Neural progenitor cell (in vitro differentiated cells): ENCODE measurements at places on chromosomes 2 and 18. TPM values are rescaled to one million over a fixed set of nuclear protein-coding genes. Genes with fewer than 3 reads are reported as not detected.

The CCDC121 gene
- 5.1 and 9.2 TPM in 2 replicates for total RNA-seq

The ACADL gene
- 0.09 TPM in 1 of 2 replicates, not detected in the other for total RNA-seq

The PTPRN gene
- 0.60 and 4.2 TPM in 2 replicates for total RNA-seq

The CD302 gene
- 0.40 and 1.1 TPM in 2 replicates for total RNA-seq

The DSG2 gene
- 50.5 and 65.6 TPM in 2 replicates for total RNA-seq

The HMSD gene
- 0.19 and 0.88 TPM in 2 replicates for total RNA-seq

The SCTR gene
- not detected in 2 replicates for total RNA-seq

The RAB31 gene
- 4.6 and 5.0 TPM in 2 replicates for total RNA-seq

The CPLX4 gene
- total RNA-seq = 0.12 and 2.2 TPM in 2 replicates

The LAMA1 gene
- total RNA-seq = 80.3 and 95.4 TPM in 2 replicates

The NAT8 gene
- not detected in 2 replicates for total RNA-seq

DNA sequence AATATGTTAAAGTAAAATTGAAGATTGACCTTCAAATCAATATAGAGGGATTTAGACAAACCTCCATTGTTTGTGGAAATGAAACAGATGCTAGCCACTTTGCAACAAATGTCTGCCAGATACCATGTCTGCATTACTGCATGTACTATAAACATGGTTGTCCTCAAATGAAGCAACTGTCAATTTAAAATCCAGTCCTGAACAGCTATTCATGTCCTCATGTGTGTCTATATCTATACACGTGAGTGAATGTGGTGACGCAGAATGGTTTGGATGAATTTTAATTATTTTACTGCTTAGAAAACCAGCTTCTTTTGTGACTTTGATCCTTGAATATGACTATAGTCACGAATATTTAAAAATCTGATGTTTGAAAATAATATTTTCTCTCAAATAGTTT is 71.5 kb downstream of the NYAP2 start:
- H3K27ac ChIP-seq = no peak overlapping the region
- peaks cover 7% of the 10 kb centered on the region for H3K4me1 ChIP-seq
- no peak overlapping the region for H3K4me3 ChIP-seq
- H3K27me3 ChIP-seq = no peaks in the 10 kb centered on the region
- H3K36me3 ChIP-seq = no peaks in the 10 kb centered on the region

DNA sequence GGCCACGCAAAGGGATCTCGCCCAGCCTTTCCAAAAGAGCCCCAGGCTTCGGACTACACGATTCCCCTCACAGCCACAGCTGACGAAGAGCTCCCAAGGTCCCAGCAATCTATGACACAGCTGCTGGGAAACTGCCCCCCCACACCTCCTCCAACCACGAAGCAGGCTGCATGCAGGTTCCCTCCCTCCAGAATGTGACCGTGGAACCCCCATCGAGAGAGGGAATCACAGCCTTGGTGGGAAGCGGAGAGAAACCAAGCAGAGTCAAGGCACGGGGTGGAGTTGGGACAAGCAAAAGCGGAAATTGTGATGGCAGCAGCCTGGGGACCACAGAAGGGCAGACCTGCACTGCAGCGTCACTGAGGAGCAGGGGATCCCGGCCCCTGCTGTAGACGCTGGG is 50.3 kb downstream of the KCNF1 start:
- no peaks in the 10 kb centered on the region for H3K36me3 ChIP-seq
- H3K4me3 ChIP-seq = no peak overlapping the region
- peaks cover 6% of the 10 kb centered on the region for H3K4me1 ChIP-seq
- no peak overlapping the region for H3K27ac ChIP-seq
- DNase-seq = no peak
- H3K27me3 ChIP-seq = no peaks in the 10 kb centered on the region

DNA sequence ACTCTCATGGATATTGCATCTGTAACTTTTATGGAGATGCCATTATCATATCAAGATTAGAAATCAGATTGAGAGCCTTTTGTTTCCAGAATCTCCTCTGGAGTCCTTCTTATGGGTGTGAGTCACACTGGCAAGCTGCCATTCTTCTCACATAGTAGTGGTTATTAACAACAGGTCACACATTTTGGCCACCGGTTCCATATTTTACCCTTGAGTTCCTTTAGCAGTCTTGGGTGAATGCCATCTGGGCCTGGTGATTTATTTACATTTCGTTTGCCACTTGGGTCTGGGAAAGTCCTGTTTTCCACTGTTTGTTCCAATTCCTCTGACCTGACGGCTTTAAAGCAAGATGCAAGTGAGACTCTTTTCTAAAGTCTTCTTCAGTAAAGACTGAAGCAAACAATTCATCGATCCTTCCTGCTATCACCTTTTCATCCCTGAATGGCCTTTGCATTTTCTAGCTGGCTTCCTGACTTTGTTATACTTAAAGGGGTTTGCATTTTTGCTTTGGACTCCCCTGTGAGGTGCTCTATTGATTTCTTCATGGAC is 80.5 kb upstream of the CAVIN2 start:
- no peaks in the 10 kb centered on the region for H3K27me3 ChIP-seq
- peak; percentile 27 for DNase-seq
- peaks cover 20% of the 10 kb centered on the region for H3K4me1 ChIP-seq
- H3K4me3 ChIP-seq = peak overlapping the region; percentile 21

DNA sequence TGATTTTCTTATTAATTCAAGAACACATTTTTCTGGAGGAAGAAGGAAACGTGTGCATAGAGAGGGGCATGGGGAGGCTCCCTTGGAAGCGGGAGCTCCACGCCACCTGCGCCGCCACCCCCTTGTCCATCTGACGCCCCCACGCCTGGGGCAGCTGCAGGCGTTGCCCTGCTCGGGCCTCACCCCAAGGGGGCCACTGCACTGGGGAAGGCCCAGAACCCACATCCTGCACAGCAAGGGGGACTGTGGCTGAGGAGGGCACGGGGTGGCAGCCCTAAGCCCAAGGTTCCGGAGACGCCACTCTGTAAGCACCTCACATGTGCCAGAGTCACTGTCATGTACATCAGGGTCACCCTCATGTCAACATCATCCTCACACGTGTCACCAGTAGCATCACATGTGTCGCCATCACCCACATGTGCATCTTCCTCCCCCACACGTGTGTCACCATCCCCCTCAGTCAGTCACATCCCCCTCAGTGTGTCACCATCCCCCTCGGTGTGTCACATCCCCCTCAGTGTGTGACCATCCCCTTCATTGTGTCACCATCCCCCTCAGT is 486.7 kb upstream of the SALL3 start:
- DNase-seq = no peak
- H3K4me1 ChIP-seq = no peaks in the 10 kb centered on the region
- no peak overlapping the region for H3K4me3 ChIP-seq
- H3K36me3 ChIP-seq = peaks cover 5% of the 10 kb centered on the region
- H3K27me3 ChIP-seq = no peaks in the 10 kb centered on the region
- H3K27ac ChIP-seq = no peak overlapping the region

DNA sequence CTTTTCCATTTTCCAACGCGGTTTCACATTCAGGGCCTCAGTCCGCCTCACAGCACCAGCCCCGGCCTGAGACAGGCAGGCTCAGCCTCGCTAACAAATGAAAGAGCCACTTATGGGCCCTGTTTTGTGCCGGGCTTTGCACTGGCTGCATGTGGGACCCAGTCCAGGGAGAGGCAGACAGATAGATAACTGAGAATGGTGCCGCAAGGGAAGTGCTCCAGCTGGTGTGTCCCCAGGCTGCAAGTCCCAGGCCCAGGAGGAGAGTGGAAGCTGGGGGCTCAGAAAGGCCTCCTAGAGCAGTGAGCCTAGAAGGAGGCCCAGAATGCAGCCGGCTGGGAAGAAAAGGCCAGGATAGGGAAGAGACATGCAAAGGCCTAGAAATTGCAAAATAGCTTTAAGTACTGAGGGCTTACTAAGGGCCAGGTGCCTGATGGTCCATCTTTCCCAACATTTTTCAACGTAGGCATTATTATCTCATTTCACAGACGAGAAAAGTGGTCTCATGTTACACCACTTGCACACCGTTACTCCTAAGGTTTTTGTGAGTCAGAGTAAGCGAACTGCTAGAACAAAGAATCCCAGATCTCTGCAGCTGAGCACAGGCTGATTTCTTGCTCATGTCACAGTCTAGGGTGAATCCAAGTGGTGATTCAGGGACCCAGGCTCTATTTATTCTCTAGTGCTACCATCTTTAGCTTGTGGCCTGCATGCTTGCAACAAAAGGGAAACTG is 26.0 kb downstream of the ADRA2B start:
- peaks cover 17% of the 10 kb centered on the region for H3K4me1 ChIP-seq
- no peak overlapping the region for H3K4me3 ChIP-seq
- H3K27me3 ChIP-seq = no peaks in the 10 kb centered on the region
- DNase-seq = no peak

GRCh38 chr2:218799990-218800389 is 18.0 kb downstream of the CYP27A1 start:
- DNase-seq = peak; percentile 17
- no peaks in the 10 kb centered on the region for H3K36me3 ChIP-seq
- H3K27me3 ChIP-seq = no peaks in the 10 kb centered on the region
- no peak overlapping the region for H3K27ac ChIP-seq

- no peak overlapping the region for H3K27ac ChIP-seq
- H3K27me3 ChIP-seq = no peaks in the 10 kb centered on the region
- DNase-seq = no peak
- no peaks in the 10 kb centered on the region for H3K4me1 ChIP-seq
Observed at GRCh38 chr2:112869258-112869842, 32.8 kb upstream of the IL1B start.

DNA sequence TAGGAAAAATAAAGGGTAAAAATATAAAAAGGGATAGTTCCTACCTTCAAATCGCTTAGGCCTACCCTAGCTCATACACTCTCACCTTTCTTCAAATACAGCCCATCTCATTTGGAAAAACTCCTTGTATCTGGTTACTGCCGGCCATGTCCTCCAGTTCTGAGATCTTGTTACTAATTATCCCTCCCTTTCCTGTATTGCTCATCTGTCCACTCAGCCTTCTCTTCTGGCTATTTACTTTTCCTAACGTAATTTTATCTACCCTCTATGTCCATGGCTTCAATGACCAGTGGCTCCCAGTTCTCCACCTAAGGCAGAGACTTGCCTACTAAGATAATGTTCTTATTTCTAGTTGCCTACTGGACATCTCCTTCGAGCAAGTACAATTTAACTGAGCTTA is 342.9 kb upstream of the ACVR2A start:
- H3K27me3 ChIP-seq = no peaks in the 10 kb centered on the region
- H3K27ac ChIP-seq = no peak overlapping the region
- no peaks in the 10 kb centered on the region for H3K4me1 ChIP-seq
- no peak overlapping the region for H3K4me3 ChIP-seq
- DNase-seq = no peak
- no peaks in the 10 kb centered on the region for H3K36me3 ChIP-seq

- H3K27ac ChIP-seq = no peak overlapping the region
- H3K36me3 ChIP-seq = no peaks in the 10 kb centered on the region
- H3K27me3 ChIP-seq = no peaks in the 10 kb centered on the region
- peak; percentile 26 for DNase-seq
- H3K4me1 ChIP-seq = peaks cover 9% of the 10 kb centered on the region
Observed at GRCh38 chr2:117979911-117980701, 33.8 kb downstream of the CCDC93 start.

DNA sequence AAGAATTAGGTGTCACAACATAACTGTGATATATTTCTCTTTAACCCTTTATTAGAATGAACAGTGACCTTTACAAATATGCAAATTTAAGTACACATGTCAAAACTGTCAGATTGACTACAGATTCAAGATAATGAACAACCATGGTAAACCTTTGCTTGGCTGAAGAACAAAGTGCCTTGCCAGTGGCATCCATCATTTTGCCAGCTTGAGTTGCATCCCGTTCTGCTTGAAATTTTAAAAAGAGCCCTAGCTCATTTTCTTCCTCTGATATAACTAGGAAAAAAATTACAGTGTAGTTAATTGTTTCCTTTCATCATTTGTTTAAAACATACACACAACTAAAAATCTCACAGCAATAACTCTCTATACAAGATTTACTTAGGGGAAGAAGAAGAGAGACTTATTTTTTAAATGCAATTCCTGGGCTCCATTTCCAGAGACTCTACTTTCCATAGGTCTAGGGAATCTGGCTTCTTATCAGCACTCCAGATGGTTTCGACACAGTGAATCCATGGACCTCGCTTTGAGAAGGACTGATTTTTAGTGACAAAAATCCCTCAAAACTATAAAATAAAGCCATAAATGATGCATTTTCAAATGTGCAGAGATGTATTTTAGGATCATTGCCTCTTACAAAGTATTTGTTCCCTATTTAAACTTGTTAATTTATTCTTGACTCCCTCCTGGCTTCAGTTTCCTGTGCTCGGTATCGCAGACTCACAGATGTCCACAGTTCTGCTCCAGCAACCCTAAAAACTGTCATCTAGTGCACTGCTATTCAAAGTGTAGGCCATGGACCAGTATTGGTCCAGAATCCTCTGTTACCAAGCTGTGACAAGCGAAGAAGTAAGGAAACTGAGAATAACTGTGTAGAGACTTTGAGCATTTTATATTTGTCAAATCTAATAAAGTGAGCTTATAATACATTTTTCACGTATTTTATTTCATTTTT is 50.1 kb downstream of the ICA1L start:
- no peaks in the 10 kb centered on the region for H3K27me3 ChIP-seq
- H3K27ac ChIP-seq = no peak overlapping the region
- no peaks in the 10 kb centered on the region for H3K4me1 ChIP-seq
- no peak for DNase-seq
- H3K36me3 ChIP-seq = no peaks in the 10 kb centered on the region

GRCh38 chr2:195912079-195912478 is 156.6 kb downstream of the DNAH7 start:
- H3K27me3 ChIP-seq = no peaks in the 10 kb centered on the region
- H3K4me1 ChIP-seq = peaks cover 17% of the 10 kb centered on the region
- H3K4me3 ChIP-seq = no peak overlapping the region
- DNase-seq = no peak
- no peaks in the 10 kb centered on the region for H3K36me3 ChIP-seq

DNA sequence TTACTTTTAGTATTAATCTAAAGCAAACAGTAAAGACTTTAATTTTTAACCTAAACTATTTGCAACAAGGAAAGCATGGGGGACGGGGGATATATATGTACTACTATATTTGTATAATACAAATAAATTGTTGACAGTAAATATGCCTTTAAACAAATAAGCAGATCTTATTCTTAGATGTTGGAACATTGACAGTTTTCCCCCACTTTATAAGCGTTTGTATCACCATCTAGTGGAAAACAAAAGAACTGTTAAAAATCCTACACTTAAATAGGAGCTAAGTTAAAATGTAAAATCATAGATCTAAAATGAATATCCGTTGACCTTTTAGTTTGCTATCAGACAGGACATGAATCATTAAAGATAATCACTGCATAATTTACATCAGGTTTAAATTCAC is 50.0 kb downstream of the RBBP8 start:
- H3K36me3 ChIP-seq = peaks cover 6% of the 10 kb centered on the region
- H3K27ac ChIP-seq = no peak overlapping the region
- no peak overlapping the region for H3K4me3 ChIP-seq
- no peaks in the 10 kb centered on the region for H3K4me1 ChIP-seq

DNA sequence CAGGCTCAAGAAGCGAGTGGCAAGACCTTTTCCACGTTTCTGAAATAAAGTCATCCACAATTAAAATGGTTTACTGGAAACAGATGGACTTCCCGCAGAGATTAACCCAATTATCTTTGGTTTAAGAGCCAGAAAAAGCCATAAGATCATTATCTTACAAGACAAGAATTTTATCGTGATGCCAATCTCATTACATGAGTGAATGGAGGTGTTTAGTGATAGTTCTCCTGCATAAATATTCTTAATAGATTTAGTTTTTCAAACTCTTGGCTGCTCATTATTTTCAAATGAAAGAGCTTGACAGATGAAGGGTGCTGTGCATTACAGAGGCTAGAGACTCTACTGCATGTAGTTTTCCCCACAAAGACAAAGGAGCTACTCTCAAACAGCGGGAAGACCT is 1028.4 kb upstream of the PIK3C3 start:
- DNase-seq = no peak
- no peak overlapping the region for H3K4me3 ChIP-seq
- H3K36me3 ChIP-seq = no peaks in the 10 kb centered on the region
- no peaks in the 10 kb centered on the region for H3K27me3 ChIP-seq

GRCh38 chr2:73983322-73984202 is 1.1 kb upstream of the TET3 start:
- H3K4me3 ChIP-seq = peak overlapping the region; percentile 69
- H3K4me1 ChIP-seq = peaks cover 42% of the 10 kb centered on the region
- peak; percentile 84 for DNase-seq
